Spinal cord (tissue), 10 donors: ENCODE measurements at places on chromosomes 1 and 21. TPM values are rescaled to one million over a fixed set of nuclear protein-coding genes. Genes with fewer than 3 reads are reported as not detected.
A peak's percentile ranks its signal among the peaks of the same experiment; 100 is the strongest.

GRCh38 chr1:93576346-93576745 is 105.3 kb downstream of the BCAR3 start:
- no peak overlapping the region for H3K4me3 ChIP-seq
- peaks cover 44% of the 10 kb centered on the region for H3K4me1 ChIP-seq
- peak; percentile 54 for DNase-seq
- H3K36me3 ChIP-seq, result peaks cover 28% of the 10 kb centered on the region
- H3K27ac ChIP-seq, result peak overlapping the region; percentile 44

- no peaks in the 10 kb centered on the region for H3K27me3 ChIP-seq
- no peak for DNase-seq
- no peak overlapping the region for H3K27ac ChIP-seq
- H3K4me3 ChIP-seq, result no peak overlapping the region
- no peaks in the 10 kb centered on the region for H3K4me1 ChIP-seq
Observed at GRCh38 chr1:239268007-239268406, 118.4 kb upstream of the CHRM3 start.

- peaks cover 22% of the 10 kb centered on the region for H3K4me1 ChIP-seq
- no peaks in the 10 kb centered on the region for H3K27me3 ChIP-seq
- H3K36me3 ChIP-seq, result no peaks in the 10 kb centered on the region
- H3K4me3 ChIP-seq, result no peak overlapping the region
Observed at GRCh38 chr1:162193815-162194214, 124.3 kb downstream of the NOS1AP start.

GRCh38 chr1:61520401-61520800 is 204.5 kb downstream of the TM2D1 start:
- H3K4me3 ChIP-seq, result no peak overlapping the region
- no peaks in the 10 kb centered on the region for H3K36me3 ChIP-seq
- no peaks in the 10 kb centered on the region for H3K27me3 ChIP-seq

DNA sequence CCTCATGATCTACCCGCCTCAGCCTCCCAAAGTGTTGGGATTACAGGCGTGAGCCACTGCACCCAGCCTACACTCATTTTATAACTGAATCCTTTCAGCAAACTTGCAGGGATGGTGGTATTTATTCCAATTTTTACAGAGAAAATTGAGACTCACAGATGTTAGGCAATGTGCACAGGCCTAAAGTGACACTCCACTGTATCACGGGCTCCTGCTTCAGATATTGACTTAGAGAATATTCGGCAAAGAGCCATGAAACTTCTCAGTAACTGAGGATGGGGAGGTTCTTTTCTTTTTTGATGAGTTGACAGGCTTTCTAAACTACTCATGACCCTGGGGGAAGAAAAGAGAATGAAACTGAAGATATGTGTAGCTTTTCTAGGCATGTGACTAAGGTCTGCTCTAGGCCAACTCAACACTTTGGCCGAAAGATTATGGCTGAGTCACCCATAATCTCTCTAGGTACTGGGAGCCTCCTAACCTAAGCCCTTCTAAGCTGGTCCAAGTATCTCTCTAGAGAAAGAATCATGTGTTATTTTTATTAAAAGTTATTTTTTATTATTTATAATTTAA is 19.9 kb upstream of the PTCH2 start:
- DNase-seq, result no peak
- no peaks in the 10 kb centered on the region for H3K4me1 ChIP-seq
- H3K4me3 ChIP-seq, result no peak overlapping the region
- H3K36me3 ChIP-seq, result peaks cover 11% of the 10 kb centered on the region
- no peak overlapping the region for H3K27ac ChIP-seq

DNA sequence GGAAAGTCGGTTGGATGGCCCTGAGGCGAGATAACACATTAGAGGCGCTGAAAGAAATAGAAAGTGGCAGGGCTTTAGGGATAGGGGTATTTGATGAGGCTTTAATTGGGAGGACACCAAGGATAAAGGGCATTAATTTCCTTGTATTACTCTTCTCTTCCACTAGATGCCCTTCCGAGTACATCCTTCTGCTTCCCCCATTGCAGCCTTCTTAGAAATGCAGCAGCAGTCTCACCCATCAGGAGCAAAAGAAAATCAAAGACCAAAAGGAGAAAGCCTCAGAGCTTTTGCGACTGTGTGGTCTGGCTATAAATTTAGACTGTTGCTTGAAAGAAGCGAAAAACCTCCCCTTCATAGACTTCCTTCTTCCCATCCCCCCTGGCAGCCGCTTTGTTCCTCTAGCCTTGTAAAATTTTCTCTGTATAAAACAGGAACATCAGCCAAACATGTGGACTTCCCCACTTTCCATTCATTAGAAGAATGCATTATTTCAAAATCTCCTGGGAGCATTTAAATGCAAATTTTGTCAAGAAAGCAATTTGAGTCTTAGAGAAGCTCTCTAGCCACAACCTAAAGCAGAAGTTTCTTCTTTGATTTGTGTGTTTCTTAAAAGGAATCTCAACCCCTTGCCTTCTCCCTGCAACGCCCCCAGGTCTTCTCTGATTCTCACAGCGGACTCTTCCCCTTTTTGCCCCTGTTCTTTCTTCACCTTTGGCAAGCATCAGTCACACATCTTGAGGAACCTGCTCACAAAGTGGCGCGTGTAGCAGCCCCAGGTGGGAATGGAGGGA is 76.6 kb downstream of the NDUFS5 start:
- H3K4me3 ChIP-seq, result no peak overlapping the region
- no peak for DNase-seq
- no peaks in the 10 kb centered on the region for H3K27me3 ChIP-seq
- H3K36me3 ChIP-seq, result peaks cover 8% of the 10 kb centered on the region

Gene SEC16B
- total RNA-seq, result 3.9 TPM

Gene RNU1-2
- 29,651 TPM for total RNA-seq

- DNase-seq, result no peak
- H3K27me3 ChIP-seq, result no peaks in the 10 kb centered on the region
- no peak overlapping the region for H3K4me3 ChIP-seq
Observed at GRCh38 chr21:42093991-42094421, 22.9 kb downstream of the UMODL1 start.

DNA sequence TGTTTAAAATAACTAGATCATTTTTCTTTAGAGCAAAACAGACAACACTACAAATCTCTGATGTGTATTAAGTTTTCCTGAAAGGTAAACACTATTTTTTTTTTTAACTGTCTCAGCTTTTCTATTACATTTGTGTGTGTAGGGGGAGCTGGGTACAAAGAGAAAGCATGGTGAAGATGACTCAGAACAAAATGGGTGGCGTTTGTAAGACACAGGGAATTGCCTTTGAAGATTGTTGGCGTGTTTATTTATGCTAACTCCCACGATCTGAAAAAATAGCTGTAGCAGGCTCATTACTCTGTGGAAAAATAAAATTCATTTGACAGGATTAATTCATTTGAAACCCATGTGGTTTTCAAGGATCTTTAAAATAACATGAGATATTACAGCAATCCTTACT is 285.1 kb downstream of the RYR2 start:
- no peak overlapping the region for H3K27ac ChIP-seq
- no peak for DNase-seq
- H3K4me1 ChIP-seq, result no peaks in the 10 kb centered on the region
- H3K4me3 ChIP-seq, result no peak overlapping the region
- no peaks in the 10 kb centered on the region for H3K36me3 ChIP-seq

DNA sequence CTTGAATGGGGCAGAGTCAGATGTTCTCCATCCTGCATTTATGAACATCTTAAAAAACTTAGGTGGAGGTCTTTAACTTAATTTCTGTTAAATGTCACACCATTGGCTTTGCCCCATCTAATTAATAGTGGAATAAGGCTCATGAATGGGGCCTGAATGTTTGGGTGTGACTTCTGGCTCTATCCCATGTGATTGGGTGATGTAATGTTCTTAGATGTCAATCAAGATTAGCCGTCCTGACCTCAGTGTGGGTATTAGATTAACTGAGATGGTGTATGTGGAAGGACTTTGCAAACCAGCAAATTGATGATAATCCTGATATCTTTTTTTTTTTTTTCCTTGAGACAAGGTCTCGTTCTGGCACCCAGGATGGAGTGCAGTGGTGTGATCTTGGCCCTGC is 38.1 kb downstream of the C1orf21 start:
- no peak overlapping the region for H3K4me3 ChIP-seq
- no peak overlapping the region for H3K27ac ChIP-seq
- no peak for DNase-seq

Gene SPATA6
- total RNA-seq, result 71.1 TPM

- no peaks in the 10 kb centered on the region for H3K36me3 ChIP-seq
- no peak for DNase-seq
- H3K27ac ChIP-seq, result no peak overlapping the region
Observed at GRCh38 chr1:8284127-8284526, 33.8 kb upstream of the SLC45A1 start.

Gene RAB4A
- total RNA-seq, result 44.8 TPM

- H3K27ac ChIP-seq, result no peak overlapping the region
- no peak overlapping the region for H3K4me3 ChIP-seq
- H3K36me3 ChIP-seq, result no peaks in the 10 kb centered on the region
- no peak for DNase-seq
Observed at GRCh38 chr21:35428489-35428888, 379.4 kb upstream of the RUNX1 start.

DNA sequence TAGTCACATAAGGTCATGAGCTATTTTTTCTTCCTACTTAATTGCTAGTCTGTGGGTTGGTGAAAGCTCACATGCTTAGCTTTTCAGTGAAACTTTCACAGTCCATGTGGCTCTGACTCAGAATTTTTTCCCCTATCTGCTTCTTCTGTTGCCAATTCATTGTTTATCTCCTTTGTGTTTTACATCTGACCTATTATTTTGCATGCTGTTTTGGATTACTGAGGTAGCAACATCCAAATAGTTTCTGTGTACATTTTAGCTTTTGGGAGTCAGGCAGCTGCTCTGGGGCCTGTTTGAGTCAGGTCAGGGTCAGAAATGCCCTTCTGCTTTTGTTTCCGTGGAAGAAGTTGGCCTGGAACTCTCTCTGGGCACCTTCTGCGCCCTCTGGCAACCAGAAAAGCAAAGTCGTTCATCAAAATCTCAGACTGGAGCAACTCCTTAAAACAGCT is 40.0 kb downstream of the ROR1 start:
- no peaks in the 10 kb centered on the region for H3K27me3 ChIP-seq
- no peak overlapping the region for H3K4me3 ChIP-seq
- no peaks in the 10 kb centered on the region for H3K36me3 ChIP-seq
- no peak for DNase-seq

- H3K36me3 ChIP-seq, result no peaks in the 10 kb centered on the region
- H3K4me1 ChIP-seq, result peaks cover 2% of the 10 kb centered on the region
- no peaks in the 10 kb centered on the region for H3K27me3 ChIP-seq
- H3K4me3 ChIP-seq, result no peak overlapping the region
- DNase-seq, result no peak
Observed at GRCh38 chr21:44548922-44549321, 2.4 kb downstream of the KRTAP10-2 start.

DNA sequence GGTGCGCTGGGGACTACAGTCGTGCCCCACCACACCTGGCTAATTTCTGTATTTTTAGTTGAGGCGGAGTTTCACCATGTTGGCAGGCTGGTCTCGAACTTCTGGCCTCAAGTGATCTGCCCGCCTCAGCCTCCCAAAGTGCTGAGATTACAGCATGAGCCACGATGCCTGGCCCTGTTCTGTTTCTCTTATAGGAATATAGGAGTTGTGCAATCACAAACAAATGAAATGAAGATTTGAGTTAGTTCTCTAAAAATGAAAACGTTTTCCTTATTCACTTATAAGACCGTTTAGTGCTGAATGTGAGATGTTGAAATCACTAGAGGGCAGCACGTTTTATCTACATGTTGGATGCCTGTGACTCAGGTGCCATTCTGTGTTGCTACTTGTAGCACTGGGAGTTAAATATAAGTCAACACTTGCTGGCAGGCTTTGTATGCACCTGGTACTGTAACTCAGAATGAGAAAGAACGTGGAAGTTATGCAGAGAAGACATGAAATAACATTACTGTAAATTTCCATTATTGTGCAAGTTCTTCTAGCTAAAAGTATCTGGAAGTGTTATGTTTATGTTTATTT is 45.8 kb downstream of the MIGA1 start:
- H3K36me3 ChIP-seq, result peaks cover 10% of the 10 kb centered on the region
- no peak for DNase-seq
- H3K4me1 ChIP-seq, result no peaks in the 10 kb centered on the region

DNA sequence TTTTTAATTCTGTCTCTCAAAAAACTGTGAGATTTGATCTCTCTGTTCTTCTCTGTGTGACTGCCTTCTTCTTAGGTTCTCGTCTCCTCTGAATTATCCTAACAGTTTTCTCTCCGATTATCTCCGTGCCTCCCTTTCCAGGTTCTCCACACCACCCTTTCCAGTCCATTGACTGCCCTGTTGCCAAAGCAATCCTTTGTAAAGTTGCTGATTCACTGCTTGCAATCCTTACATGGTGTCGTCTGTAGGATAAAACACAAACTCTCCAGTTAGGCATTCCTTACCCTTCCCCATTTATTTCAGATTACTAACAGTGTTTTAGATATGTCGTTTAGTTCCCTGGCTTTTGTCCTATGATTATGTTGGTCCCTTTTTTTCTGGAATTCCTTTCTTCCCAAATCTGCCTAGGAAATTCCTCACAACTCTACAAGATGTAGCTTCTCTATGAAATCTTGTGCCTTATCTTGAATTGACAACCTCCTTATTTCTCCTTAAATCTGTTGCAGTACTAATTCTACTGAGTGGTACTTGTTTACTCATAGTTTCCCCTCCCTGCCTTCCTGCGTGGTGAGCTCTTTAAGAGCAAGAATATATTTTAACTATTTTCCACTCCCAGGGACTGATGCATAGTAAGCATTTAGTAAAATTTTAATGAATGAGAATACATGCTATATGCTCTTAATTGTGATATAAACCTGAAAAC is 22.3 kb downstream of the RCOR3 start:
- H3K36me3 ChIP-seq, result peaks cover 11% of the 10 kb centered on the region
- no peak overlapping the region for H3K4me3 ChIP-seq
- no peaks in the 10 kb centered on the region for H3K4me1 ChIP-seq
- DNase-seq, result no peak
- no peaks in the 10 kb centered on the region for H3K27me3 ChIP-seq

Gene SHE
- 10.5 TPM for total RNA-seq

DNA sequence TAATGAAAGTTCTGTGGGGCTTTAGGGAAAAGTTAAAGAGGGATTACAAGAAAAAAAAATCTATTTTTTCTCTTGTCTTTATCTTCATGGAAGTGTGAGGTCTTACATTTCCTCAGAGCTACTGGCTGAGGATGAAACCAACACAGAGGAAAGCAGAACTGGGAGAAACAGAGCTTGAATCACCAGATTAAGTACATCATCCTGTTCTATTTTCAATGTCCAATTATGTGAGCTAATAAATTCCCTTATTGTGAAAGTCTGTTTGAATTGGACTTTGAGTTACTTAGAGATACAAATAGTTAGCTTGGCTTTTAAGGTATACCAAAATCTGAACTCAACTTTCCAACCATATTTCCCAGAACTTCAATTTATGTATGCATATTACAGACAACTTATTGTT is 69.2 kb downstream of the LPGAT1 start:
- no peak overlapping the region for H3K4me3 ChIP-seq
- no peak for DNase-seq
- H3K36me3 ChIP-seq, result peaks cover 6% of the 10 kb centered on the region
- H3K27ac ChIP-seq, result no peak overlapping the region
- no peaks in the 10 kb centered on the region for H3K27me3 ChIP-seq

DNA sequence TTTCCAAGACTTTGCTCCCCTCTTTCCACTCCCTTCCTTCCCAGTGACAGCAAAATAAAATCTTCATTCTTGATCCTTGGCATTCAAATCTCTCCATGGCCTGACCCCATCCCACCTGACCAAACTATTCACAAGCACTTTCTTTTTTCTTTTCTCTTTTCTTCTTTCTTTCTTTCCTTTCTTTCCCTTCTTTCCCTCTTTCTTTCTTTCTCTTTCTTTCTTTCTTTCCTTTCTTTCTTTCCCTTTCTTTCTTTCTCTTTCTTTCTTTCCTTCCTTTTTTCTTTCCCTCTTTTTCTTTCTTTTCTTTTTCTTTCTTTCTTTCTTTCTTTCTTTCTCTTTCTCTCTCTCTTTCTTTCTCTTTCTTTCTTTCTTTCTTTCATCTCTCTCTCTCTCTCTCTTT is 207.1 kb downstream of the ADGRL2 start:
- no peaks in the 10 kb centered on the region for H3K27me3 ChIP-seq
- no peaks in the 10 kb centered on the region for H3K36me3 ChIP-seq
- H3K4me1 ChIP-seq, result no peaks in the 10 kb centered on the region
- H3K27ac ChIP-seq, result no peak overlapping the region
- no peak overlapping the region for H3K4me3 ChIP-seq
- DNase-seq, result no peak
